Upper lobe of right lung (tissue), 1 donor: ENCODE measurements at places on chromosomes 11 and 22.

DNA sequence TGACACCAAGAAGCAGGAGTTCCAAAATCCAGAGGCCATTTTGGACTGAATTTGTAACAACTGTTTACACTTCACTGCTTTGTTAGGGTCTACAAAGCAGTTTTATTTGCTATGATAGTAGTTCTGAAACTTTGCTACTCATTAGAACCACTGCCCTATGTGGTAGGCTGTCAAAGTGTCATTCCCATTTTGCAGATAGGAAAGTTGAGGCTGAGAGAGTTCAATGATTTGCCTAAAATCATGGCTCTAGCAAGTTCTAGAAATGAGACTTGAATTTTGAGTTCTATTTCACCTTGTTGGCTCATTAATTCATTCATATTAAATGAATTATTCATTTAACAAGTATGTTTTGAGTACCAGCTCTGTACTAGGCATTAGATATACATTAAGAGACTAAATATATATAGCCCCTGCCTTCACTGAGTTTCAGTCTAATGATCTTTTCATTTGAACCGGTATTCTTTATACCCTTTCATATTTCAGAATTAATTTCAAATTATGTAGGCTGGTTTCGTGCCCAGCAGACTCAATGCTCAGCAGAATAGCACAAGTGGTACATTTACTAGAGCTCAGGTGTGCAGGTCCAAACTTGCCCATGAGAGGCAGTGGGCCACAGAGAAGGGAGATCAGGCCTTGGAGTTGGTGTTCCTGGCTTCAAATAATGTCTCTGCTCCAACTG, 93.5 kb downstream of the ME3 start:
- no peak for DNase-seq

DNA sequence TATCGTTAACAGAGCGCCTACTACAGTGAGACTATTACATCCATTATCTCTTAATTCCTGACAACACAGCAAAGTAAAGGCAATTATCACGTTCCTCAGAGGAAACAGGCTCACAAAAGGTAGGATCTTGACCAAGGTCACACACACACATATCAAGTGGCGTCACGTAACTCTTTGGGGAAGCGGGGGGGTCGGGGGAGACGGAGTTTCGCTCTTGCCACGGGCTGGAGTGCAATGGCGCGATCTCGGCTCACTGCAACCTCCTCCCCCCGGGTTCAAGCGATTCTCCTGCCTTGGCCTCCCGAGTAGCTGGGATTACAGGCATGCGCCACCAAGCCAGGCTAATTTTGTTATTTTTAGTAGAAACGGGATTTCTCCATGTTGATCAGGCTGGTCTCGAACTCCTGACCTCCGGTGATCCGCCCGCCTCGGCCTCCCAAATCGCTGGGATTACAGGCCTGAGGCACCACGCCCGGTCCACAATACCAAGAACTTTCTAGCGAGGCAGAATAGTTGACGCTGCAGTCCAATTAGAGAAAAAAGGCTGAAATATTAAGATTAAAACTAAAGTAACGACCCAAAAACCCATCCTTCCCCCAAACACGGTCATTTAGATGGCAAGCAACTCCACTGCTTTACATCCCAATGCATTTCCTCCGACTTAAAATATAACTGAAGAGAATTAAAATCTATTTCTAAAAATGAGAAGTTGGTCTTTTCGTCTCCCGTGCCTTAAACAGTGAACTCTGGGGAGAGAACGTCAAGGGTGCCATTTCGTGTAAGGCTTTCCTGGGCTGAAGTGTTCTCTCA, 1.2 kb downstream of the DDX17 start:
- peak; percentile 85 for DNase-seq

DNA sequence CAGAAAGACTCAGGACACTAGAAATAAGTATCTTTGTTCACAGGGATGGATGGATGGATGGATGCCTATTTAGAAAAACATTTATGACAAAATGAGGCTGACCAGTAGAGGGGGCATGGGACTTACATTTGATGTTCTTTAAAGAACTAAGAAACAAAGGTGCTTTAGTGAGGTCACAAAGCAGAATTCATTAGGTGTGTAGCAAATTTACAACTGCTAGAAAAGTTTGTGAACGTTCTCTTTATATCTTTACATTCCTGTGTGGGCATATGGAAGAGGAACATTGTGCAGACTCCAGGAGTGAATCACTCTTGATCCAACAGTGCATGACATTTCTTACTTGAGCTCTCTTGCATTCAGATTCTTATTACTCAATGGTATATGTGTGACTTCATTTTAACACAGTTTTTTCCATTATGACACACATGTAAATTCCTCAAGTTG, 15.8 kb upstream of the SIK2 start:
- no peak for DNase-seq

DNA sequence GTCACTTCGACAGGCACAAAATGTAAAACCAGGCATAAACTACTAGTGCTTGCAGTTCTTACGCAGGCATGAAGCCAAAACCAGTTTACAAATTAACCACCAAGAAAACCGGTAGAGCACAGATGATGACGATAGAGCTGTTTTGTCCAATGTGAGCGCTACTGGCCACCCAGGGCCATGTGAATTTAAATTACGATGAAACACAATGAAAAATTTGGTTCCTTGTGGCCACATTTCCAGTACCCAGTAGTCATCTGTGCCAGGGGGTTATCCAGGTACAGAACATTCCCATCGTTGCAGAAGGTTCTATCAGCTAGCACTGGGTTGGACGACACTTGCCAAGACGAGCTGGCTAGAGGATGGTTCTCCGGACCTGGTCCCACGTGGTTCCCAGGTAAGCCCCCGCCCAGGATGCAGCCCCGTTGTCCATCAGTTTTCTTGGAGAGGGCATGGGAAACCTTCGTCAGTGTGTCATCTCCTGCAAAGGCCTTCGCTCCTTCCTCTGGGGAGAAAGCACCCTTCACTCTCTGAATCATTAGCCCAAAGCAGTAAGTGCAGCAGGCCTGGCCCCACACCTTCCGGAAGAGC, 1.1 kb upstream of the CD81 start:
- peak; percentile 62 for DNase-seq

DNA sequence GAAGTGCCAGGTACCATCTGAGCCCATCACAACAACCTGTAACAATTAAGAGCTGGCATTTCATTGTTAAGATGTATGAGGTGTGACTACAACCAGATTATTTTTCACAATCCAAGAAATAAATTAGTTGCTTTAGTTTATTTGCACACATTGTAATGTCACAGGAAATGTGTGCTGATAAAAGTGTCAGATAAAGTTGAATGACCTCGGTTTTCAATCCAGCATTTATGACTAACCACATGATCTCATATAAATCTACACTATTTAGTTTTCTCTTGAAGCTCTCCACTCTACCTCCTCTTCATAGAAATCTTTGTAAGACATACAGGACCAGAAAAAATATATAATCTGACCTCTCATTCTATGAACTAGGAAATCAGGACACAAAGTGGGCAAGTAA, 166.2 kb downstream of the PGR start:
- DNase-seq: no peak

GRCh38 chr22:39292031-39292462, 27.4 kb downstream of the RPL3 start:
- DNase-seq: no peak

DNA sequence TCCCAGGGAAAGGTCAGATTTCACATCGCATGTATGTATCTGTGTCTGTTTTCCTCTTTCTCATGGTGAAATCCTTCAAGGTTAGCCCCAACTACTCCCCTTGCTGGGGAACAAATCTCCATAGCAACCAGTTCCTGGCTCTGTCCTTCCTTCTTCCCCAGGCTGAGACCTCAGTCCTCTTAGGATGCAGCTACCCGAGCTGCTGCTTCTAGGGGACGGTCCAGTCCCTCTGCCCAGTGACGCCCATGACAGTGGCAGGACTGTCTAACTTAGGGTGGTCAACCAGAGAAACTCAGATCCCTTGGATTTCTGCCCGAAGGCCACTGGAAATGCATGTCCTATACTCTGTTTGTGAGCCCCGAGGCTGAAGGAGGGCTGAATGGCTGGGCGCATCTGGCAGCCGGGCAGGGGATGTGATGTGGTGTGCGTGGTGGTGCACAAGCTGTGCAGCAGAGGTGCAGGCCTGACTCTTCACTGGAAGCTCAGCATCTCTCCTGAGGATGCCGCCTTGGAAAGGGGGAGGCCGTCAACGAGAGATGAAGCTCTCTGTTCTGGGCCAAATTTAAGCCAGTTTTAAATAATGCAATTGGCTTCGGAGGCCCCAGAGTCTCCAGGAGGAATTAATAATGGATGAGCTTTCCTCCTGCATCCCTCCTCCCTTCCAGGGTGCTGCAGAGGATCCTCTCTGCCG, 118.7 kb upstream of the B3GAT1 start:
- peak; percentile 35 for DNase-seq

GRCh38 chr11:12390687-12391110, 13.3 kb downstream of the PARVA start:
- no peak for DNase-seq

GRCh38 chr22:43777286-43777685, 34.8 kb downstream of the EFCAB6 start:
- DNase-seq: no peak

DNA sequence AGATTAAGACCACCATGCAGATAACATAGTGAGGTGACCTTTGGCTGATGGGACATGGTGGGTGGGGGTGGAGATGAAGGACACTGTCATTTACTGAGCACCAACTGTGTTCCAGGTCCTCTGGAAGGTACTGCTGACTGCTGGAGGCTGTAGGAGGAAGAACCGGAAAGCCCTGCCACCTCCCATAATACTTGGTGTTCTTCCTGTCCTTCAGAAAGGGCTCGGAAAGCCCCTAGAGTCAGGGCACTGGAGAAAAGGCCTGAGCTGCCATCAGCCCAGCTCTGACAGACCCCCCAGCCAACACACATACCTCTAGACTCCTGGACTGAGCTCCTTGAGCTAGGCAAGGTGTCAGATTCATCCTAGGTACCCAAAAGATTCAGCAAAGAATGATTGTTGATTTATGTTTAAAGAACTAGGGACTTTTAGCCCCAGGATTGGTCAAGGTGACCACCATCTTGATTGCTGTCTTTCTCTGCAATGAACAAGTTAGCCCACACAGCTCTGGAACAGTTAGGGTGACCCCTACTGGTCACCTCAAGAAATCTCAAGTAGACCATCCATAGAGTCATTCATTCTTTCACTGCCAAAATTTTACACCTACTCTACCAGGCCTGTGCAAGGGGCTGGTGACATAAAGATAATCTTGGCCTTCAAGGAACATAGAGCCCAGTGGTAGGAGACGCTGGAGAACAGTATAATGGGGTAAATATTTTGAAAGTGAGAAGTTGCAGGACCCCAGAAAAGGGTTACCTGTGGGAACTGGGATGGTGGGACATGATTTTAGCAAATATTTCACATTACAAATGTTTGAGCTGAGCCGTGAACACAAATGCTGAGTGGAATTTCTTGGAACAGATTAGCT, 39.4 kb downstream of the IRAG1 start:
- DNase-seq: peak; percentile 37

- DNase-seq: no peak
Observed at GRCh38 chr11:14555818-14556217, 35.6 kb upstream of the PSMA1 start.

- DNase-seq: no peak
Observed at GRCh38 chr22:48371391-48371790, 1456.3 kb downstream of the BRD1 start.

- DNase-seq: peak; percentile 54
Observed at GRCh38 chr22:44926491-44927415, 83.1 kb downstream of the PHF21B start.
